ENCODE measurements at places on chromosomes 6 and 20.
A peak's percentile ranks its signal among the peaks of the same experiment; 100 is the strongest.

DNA sequence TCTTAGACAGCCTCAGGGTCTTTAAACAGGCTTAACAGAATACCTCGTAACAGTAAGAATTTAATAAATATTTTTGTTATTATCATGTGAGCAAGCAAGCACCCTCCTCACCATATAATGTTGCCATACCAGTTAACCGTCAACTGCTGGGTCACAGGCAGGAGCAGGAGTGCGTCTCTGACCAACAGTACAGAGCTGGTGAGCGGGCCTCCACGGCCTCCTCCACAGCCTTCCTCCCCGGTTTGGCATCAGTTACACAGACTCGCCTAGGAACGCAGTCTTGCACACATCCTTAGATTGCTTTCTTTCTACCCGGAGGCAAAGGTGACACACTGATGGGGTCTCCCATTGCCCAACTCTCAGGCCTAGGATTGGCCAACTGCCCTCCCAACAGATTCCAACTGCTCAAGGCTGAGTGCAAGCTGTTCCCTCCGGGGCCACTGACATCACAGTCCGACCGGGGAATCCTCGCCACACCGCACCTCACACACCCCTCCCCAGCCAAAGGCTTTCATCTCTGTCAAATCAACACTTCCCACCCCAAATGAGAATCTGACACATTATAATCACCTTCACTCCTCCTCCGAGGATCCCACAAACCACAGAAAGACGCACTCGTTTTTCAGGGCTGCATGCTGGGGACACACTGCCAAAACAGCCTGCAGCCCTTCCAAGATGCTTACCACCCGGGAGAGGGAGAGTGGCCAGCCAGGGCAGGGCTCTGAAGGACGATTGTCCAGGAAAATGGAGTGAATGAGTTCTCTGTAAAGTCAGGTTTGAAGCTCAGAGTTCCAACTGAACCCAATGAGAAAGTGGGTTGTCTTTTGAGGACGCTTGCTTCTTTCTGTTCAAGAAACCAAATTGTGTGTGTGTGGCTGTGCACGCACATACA lies 63.2 kb downstream of the PDE10A start:
- no peak for DNase-seq

DNA sequence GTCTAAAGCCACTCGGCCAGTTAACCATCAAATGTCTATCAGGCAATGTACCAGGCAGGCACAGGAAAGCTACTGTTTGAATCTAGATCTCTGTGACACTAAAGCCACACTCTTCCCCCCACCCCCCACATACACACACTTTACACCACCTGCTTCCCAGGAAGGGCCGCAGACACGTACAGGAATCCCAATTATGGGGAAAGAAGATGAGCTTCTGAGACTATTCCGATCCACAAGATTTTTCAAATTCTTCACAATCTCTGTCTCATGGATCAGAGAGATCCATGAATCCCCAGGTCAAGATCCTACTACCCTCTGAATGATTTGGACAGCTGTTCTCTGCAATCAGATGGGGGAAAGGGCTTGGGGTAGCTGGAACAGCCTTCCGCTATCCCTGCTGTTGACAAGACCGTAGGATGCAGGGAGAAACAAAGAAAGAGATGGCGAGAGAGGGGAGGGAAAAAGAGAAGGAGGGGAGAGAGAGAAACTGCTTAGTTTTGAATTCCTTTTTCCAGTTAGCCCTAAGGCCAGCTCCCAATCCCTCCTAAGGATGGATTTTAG lies 25.4 kb upstream of the RIMS4 start:
- DNase-seq: no peak

DNA sequence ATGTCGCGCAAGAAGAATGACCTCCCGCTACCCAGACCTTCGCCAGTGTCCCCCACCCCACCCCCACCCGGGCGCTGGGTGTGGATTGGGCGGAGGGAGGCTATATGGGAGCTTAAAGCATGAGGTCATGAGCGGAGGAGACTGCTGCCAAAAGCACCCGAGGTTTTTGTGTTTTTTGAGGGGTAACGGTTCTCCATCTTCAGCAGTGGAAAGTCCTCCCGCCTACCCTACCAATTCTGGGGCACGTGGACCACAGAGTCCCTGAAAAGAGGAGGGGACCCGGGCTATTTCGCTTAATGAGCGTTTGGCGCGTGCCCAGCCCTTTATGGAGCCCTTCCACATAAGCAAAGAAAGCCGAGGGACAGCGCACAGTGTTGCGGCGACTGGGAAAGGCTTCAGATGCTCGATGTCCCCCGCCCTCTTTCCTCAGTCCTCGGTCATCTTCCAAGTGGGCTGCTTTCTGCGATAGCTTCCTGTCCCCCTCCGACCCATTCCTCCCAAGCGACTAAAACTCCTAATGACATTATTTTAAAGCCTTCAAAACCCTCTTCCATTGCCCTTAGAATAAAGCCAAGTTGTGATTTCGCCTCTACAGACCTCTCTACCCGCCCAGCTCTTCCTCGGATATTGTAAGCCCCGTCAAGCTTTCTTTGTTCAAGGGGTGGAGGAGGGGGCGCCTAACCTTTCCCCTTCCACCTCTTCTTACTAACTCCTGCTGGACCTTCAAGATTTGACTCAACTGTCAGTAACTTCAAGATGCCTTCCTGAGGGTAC lies 2.1 kb upstream of the TRERF1 start:
- DNase-seq: peak; percentile 25

DNA sequence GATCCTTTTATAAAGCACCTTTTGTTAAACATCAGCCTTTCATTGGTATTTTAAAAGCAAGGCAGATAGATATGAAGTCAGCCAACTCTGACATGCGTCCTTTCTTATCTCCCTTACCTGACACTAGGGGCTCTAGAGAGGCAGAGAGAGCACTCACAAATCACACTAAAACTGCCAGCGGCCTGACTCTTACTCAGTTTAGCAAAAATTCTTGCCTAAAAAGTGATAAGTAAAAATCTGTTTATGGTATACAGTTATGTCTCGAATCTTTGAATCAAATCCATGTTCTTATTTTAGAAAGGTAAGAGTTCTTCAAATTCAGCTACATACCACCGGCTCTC lies 10.4 kb upstream of the TDRD6 start:
- DNase-seq: no peak

DNA sequence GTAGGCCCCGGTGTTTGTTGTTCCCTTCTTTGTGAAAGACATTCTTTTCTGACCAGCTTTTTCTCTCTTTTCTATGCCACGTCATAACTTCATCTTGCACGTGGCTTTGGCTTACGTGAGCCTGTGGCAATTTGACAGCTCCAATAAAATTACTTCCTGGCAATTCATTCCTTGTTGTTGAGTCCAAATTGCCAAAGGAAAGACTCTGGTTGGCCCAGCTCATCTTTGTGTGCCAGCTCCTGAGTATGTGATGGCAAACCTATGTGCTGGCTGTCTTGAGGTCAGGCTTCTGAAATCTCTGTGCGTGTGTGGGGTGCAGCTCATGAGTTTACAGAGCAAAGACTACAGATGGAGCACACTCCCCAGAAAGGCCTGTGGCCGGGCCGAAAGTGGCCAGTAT lies 272.5 kb upstream of the SGK1 start:
- no peak for DNase-seq

DNA sequence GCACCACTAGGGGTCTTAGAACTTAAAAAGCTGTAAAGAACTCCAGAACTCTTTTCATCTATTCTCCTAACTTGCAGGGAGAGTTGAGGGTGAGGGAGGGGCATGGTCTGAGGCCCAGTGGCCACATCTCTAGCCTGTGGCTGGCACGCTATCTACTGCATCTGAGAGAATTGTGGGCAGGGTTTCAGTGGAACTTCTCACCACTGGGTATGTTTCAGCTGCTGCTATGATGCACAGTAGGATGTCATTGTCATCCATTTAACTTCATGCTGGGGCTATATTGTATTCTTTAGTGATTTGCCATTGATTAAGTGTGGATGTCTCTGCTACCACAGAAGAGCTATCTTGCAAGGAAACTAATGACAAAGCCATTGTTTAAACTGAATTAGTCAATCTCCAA lies 4.5 kb downstream of the TMEM14A start:
- DNase-seq: no peak

DNA sequence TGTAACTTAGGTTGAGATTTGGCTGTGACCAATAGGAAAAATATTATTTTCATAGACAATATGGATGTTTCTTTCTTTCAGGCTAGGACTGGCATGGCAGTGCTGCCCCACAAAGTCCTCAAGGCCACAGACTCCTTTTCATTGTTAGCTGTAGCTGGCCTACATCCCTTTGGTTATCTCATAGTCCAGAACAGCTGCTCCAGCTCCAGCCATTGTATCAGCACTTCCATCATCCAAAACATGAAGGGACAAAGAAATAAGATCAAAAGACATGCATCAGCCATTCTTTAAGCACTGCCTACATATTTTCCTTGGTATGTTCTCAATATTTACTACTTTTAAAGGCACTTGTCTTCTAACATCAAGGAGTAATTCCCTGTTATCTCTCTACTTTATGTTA lies 73.0 kb downstream of the ZDHHC14 start:
- DNase-seq: no peak

GRCh38 chr6:159941286-159942113 lies 27.4 kb upstream of the IGF2R start:
- no peak for DNase-seq

DNA sequence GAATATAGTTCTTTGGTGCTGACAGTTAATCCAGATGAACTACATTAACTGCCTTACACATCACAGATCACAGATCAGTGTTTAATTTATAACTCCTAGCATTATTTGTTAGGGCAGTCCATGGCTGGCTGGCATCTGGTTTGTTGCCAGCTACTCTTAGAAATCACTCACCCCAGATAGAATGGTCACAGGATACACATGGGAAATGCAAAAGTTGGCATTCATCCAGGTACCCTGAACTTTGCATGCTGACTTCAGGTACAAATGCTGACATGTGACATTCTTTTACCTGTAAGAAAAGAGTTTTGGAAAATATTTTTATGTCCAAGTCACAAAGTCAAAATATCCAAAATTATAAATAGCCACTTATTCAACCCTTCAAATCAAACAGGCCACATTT lies 20.2 kb downstream of the FBXL4 start:
- no peak for DNase-seq

DNA sequence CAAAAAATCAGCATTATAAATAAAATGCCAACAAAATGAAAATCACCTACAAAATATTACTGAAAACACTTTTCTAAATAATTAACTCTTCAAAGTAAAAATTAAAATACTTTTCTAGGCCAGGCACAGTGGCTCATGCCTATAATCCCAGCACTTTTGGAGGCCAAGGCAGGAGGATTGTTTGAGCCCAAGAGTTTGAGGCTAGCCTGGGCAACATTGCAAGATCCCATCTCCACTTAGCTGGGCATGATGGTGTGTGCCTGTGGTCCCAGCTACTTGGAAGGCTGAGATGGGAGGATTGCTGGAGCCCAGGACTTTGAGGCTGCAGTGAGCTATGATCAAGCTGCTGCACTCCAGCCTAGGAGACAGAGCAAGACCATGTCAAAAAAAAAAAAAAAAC lies 6.4 kb downstream of the SERPINB9 start:
- DNase-seq: no peak

DNA sequence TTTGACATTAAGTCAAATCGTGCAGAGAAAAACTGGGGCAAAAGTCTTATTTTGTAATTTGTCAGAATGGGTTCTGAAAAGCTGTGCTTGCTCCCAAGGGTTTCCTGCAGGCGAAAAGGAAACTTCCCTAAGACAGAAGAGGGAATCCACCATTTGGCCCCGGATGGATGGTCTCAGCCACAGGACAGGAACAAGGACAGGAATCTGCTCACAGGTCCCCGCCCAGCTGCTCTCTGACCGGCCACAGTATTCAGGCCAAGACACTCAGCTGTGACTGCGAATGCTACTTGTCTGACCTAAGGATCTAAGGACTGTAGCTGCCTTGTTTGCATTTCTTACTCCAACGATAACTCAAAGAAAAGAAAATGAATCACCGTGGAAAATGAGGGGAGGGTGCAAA lies 197.0 kb downstream of the BMP7 start:
- no peak for DNase-seq

DNA sequence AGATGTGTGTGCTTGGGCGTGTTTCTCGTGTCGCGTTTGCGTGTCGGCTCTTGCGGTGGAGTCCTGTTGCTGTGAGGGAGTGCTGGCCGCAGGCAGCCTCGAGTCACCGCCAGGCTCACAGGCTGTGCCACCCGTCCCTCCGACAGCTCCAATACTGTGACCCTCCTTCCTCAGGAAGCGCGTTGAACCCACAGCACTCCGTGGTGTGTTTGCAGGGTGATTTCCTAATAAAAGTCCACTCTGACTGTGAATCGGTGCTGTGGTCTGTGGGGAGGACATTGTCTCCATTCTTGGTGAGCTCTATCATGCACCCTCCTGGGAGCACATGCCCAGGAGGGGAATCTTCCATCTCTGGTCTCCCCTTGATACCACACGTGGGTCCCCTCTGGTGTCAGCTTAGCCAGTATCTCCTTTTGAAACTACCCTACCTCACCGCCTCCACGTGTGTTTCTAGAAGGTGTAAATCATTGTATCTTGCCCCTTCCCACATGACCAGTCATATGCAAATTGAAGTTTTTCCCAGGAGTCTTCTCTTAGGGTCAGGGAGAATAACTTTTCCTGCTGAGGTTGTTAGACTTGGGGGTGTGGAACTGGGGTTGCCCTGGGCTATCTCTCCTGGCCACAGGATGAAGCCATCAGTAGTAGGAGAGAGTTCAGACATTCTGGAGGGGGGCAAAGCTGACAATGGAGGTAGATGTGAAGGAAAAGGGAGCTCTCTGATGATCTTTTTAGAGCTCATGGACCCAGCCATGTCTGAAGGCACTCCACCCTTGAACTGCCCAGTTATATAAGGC lies 13.3 kb upstream of the PCMTD2 start:
- no peak for DNase-seq

GRCh38 chr6:170345662-170346061 lies 39.1 kb downstream of the FAM120B start:
- DNase-seq: no peak

GRCh38 chr20:48986899-48987298 lies 59.2 kb upstream of the CSE1L start:
- DNase-seq: no peak
